Activated CD4-positive, alpha-beta T cell treated with anti-CD3 and anti-CD28 coated beads for 4 hours (primary cell): ENCODE measurements at places on chromosomes 12 and 14.

GRCh38 chr14:54462048-54462447 is 20.9 kb upstream of the CNIH1 start:
- no peak for DNase-seq

- DNase-seq: no peak
Measured at GRCh38 chr12:78321696-78322095, 491.0 kb downstream of the NAV3 start.

DNA sequence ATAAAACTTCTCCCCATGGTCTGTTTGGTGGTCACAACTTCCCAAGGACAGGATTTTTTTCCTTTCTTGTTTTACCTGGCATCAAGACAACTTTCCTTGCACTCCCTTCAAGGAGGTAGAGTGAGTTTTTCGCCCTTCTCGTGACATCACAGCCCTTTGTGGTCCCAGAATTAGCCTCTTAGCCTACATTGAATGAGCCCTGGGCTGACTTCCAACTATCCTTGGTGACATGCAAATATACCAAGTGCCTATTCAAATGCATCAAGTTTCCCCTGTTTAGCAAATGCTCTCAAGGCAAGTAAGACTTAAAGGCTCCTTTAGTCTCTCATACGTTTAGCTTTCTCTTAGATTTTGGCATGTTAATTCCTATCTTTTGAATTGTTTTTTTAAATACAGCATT is 36.6 kb downstream of the TC2N start:
- no peak for DNase-seq

DNA sequence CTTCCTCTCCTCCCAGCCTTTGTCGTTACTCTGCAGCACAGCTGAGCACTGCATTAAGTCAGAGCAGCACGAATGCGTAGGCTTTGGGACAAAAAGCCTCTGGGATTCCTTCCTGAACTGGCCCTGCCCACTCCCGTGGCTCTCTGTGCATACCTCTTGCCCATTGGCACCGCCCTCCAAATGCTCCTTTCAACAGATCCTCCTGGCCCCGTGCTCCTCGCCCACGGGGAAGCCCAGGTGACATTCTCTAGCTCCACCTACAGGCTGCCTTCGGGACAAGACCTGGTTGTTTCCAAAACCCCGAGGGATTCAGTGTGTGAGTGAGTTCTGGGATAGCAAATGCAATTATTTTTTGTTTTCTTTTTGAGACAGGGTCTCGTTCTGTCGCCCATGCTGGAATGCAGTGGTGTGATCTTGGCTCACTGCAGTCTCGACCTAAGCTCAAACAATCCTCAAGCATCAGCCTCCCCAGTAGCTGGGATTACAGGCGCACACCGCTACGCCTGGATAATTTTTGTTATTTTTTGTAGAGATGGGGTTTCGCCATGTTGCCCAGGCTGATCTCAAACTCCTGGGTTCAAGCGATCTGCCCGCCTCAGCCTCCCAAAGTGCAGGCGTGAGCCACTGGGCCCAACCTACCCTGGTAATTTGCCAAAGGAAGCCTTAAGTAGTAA is 17.9 kb upstream of the TDRD9 start:
- peak; percentile 79 for DNase-seq

GRCh38 chr12:94204499-94205247 is 56.3 kb downstream of the PLXNC1 start:
- DNase-seq: no peak

DNA sequence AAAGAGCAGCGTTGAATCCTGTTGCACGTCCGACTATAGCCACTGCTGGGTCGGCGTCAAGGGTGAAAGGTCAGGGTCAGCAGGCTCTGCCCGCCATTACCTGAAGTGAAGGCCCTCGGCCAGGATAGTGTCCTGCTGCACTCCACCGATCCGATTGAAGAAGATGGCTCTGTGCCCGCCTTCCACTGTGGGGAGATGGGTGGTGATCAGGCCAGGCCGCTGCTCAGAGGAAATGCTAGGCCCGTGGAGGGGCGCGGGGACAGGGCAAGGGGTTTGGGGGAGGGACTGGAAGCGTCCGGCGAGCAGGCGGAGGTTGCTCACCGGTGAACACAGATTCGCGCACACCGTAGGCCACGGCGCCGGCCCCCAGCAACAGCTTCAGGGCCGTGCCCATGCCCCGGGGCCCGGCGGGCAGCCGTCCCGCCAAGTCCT is 352 bp downstream of the PHB2 start:
- no peak for DNase-seq

- no peak for DNase-seq
Measured at GRCh38 chr12:83793616-83794015, 1106.9 kb downstream of the TMTC2 start.

- DNase-seq: no peak
Measured at GRCh38 chr12:131990980-131991305, 41.2 kb downstream of the EP400 start.

GRCh38 chr12:51216642-51217041 is 1.2 kb downstream of the POU6F1 start:
- DNase-seq: no peak

DNA sequence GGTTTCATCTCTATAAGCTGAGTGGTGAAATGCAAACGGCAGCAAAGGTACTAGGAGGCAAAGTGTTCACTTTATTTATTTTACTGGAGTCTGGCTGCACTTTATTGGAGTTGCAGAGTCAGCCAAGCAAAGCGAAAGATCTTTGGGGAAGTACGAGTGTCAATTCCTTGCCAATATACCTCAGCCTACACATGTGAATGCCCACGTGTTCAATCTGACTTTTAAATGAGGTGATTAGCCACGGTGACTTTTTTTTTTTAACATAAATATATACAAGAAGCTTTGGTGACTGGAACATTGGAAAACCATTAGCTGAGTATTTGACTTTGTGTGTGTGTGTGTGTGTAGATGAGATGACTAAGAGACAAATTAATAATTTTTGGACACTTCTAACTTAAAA is 178.8 kb downstream of the NTS start:
- no peak for DNase-seq

DNA sequence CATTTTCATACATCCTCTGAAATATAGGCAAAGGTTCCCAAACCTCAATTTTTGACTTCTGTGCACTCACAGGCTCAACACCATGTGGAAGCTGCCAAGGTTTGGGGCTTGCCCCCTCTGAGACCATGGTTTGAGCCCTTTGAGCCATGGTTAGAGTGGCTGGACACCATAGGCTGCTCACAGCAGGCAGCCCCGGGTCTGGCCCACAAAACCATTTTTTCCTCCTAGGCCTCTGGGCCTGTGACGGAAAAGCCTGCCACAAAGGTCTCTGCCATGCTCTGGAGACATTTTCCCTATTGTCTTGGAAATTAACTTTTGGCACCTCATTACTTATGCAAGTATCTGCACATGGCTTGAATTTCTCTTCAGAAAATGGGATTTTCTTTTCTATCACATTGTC is 1113.2 kb upstream of the ATXN7L3B start:
- no peak for DNase-seq

DNA sequence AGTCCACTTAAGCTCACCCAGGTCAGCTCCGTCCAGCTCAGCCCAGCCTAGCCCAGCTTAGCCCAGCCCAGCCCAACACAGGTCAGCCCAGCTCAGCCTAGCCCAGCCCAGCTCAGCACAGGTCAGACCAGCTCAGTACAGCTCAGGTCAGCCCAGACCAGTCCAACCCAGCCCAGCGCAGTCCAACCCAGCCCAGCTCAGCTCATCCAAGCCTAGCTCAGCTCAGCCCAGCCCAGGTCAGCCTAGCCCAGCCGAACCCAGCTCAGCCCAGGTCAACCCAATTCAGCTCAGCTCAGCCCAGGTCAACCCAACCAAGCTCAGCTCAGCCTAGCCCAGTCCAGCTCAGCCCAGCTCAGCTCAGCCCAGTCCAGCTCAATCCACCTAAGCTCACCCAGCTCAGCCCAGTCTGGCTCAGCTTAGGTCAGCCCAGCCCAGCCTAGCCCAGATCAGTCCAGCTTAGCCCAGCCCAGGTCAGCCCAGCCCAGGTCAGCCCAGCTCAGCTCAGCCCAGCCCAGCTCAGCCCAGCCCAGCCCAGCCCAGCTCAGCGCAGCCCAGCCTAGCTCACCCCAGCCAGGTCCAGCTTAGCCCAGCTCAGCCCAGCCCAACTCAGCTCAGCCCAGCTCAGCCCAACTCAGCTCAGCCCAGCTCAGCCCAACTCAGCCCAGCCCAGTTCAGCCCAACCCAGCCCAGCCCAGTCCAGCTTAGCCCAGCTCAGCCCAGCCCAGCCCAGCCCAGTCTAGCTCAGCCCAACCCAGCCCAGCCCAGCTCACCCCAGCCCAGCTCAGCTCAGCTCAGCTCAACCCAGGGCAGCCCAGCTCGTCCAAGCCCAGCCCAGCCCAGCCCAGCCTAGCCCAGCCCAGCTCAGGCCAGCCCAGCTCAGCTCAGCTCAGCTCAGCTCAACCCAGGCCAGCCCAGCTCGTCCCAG is 184.0 kb downstream of the TMEM121 start:
- no peak for DNase-seq

GRCh38 chr12:20011200-20011599 is 357.1 kb upstream of the PDE3A start:
- DNase-seq: no peak

GRCh38 chr12:132554845-132555630 is 55.3 kb downstream of the LRCOL1 start:
- DNase-seq: no peak
